ENCODE measurements at places on chromosomes 13 and 19. TPM values are rescaled to one million over a fixed set of nuclear protein-coding genes. Genes with fewer than 3 reads are reported as not detected.

- no peaks in the 10 kb centered on the region for H3K4me1 ChIP-seq
- H3K27me3 ChIP-seq: no peaks in the 10 kb centered on the region
- H3K36me3 ChIP-seq: peaks cover 41% of the 10 kb centered on the region
- no peak overlapping the region for H3K27ac ChIP-seq
- H3K4me3 ChIP-seq: no peak overlapping the region
These were observed 13.0 kb downstream of the NUDT15 start for GRCh38 chr13:48050550-48050949.

GRCh38 chr13:31049833-31050232 lies 111.9 kb downstream of the HSPH1 start:
- H3K4me1 ChIP-seq: peaks cover under 1% of the 10 kb centered on the region
- no peak overlapping the region for H3K4me3 ChIP-seq
- no peaks in the 10 kb centered on the region for H3K27me3 ChIP-seq
- H3K36me3 ChIP-seq: no peaks in the 10 kb centered on the region

PABPC3 gene
- 0.14 TPM for total RNA-seq

NLRP9 gene
- not detected for total RNA-seq

PLIN3 gene
- total RNA-seq: 28.7 TPM

ZNF844 gene
- total RNA-seq: 11.7 TPM

All from Karpas-422 (cell line).